ENCODE measurements at places on chromosomes 2 and 18.

DNA sequence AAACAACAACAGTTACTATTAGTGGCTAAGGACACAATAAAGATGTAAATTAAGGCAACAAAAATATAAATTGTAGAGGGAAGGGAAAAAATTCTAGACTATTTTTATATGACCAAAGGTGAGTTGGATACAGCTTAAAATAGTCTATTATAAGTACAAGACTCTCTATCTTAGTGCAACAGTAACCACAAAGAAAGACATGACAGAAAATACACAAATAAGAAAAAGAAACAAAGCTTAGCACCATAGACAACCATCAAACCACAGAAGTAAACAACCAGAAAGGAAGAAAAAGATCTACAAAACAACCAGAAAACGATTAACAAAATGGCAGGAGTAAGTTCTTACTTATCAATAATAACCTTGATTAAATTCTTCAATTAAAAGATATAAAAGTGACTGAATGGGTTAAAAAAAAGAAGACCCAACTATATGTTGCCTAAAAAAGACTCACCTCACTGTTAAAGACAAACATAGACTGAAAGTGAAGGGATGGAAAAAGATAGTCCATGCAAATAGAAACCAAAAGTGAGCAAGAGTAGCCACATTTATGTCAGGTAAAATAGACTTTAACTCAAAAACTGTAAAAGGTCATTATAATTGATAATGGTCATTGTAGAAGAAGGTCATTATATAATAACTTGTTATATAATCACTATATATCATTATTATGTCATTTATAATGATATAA, 62.5 kb downstream of the USP40 start:
- no peak for DNase-seq

GRCh38 chr2:144511937-144512336, 8.0 kb downstream of the ZEB2 start:
- no peak for DNase-seq

GRCh38 chr2:4604767-4605166, 901.4 kb downstream of the DCDC2C start:
- DNase-seq = no peak

DNA sequence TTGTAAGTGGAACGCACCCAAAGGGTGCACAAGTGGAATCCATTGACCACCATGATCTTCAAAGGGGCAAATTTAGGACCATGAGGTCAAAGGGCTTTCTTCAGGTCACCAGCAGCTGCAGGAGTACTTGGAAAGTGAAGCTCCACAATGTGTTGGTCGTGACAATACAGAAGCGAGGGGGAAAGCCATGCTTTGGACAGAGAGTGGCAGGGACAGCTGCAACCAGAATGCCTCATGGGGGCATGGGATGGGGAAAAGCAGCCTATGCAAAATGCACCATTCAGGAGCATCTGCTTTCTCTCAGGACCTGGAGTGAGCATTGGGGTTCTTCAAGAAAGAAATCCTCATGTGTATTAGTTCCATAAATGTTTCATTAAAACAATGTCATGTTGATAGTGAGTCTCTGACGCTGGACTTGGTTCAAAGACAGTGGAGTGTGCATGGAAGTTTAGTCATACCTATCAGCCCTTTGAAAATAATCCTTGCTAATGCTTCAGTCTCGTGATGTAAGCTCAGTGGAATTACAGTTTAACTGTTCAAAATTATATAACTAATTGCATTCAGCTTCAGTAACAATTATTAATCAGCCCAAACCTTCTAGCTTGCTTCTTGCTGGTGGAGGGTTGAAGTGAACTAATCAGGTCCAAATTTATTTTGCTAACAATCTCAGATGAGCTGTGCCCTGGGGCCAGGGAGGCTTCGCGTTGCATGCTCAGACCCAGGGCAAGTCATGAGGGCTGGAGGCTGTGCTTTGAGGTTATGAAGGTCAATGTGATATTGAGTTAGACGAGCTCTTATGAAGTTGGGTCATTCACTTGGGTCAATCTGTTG, 41.6 kb downstream of the ACKR3 start:
- peak; percentile 61 for DNase-seq

DNA sequence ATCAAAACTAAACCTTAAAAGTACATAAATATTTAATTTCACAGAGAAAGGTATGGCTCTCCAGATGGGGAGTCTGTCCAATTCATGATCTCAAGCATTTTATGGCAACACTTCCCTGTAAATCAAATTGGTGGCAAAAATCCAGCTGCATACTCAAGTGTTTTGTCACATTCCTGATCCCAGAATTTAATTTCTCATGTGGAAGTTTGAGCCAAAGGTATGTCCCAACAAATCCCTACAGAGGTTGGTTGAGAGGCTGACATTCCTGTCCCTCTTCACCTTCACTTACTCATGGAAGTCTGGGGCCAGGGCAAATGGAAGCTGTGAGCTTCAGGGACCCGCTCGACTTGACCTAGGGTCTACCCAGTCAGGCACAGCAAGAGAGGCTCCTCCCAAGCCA, 17.7 kb downstream of the KLF7 start:
- no peak for DNase-seq

DNA sequence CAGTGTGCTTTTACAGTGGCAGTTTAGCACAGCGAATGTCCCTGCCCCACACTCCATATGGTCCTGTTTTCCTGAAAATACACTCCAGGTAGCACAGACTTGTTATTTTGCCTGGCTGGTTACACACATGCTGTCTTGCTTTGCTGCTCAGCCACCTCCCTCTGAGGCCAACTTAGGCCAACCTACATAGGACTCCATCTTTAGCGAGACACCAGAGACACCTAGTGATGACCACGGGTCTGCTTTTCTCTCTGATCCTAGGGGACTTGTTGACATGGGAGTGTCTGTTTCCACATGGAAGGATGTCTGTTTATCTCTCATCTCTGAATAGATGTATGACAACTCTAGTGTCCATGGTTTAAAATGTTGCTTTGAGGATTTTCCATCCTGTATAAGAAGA, 43.3 kb downstream of the PLEKHB2 start:
- no peak for DNase-seq

GRCh38 chr2:129004485-129004884, 685.8 kb upstream of the HS6ST1 start:
- DNase-seq = no peak

DNA sequence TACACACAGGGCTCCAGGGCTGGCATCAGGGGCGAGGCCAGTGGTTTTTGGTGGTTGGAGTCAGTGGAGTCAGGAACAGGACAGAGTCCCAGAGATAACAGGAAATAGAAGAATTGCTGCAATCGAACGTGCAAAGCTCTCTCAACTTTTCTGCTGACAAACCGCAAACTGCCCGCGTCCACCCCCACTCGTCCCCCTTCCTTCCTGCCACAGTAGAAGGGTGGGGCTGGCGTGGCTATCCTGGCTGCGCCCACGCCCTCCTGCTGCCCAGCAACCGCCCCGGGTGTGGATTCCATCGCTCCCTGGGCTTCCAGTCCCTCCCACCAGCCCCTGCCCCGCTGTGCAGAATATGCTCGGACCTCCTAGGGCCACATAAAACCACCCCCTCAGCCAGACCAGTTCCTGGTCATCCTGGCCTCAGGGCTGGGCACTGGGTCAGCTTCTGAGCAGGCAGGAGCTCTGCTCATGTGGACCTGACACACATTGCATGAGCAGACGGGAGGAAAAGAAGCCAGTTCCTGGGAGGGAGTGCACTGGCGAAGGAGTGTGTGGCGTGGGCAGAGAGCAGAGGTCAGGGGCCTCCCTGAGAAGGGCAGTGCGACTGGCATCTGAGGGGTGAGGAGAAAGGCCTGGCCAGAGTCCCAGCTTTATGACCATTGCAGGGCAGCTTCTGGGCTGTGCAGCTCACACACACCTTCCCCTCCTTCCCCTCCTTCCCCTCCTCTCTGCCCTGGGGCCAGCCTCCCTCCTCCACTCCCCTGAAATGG, 85.4 kb upstream of the ATG16L1 start:
- no peak for DNase-seq

DNA sequence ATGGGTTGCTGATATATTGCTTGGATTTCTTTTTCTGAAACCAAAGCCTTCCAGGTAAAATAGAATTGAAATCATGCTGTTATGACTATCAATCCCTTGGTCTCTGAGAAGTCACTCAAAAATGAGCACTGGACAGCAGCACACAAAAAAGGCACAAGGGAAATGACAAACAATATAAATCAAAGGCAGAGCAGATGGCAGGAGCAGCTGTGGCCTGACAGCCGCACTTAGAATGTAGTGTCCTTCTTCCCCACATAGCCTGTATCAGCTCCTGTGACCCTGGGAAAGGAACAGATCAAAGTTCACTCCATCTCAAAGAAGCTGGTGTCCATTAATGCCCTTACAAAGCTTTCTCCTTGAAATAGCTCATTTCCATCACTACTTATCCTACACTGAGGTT, 326.7 kb downstream of the SUCLG1 start:
- DNase-seq = no peak

- DNase-seq = no peak
Measured at GRCh38 chr2:39419282-39420223, 17.5 kb downstream of the MAP4K3 start.

DNA sequence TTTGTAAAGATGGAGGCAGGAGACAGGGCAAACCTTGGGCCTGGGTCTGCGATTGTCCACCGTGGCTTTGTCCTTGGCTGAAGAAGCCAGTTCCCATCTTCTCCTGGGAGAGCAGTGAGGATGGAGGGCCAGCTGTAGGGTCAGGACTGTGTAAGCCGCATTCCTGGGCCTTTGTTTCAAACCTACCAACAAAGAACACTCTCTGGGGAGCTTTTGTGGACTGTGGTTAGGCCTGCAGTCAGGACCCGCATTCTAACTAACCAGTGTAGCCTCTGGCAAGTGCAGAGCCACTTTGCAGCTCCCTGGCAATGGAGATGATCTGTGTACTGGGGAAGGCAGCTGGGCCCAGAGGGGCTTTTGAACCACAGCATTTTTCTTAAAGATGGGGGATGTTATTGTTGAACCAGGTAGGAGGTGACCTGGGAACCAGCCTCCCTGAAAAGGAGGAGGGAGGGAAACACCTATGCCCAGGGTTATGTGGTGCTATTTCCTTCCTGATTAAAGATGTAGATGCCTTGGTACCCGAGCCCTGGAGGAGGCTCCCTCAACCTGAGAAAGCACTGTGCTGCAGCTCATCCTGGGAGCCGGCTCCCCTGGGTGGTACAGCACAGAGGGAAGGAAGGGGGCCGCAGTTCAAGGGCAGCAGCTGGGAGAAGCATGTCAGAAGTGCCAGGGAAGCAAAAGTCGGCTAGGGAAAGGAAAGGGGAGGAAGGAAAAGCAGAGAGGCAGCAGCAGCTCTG, 12.7 kb upstream of the SMAD4 start:
- no peak for DNase-seq

GRCh38 chr2:179985163-179985820, 21.8 kb downstream of the CWC22 start:
- DNase-seq = no peak

GRCh38 chr2:236843161-236843968, 242.3 kb upstream of the COPS8 start:
- DNase-seq = no peak

DNA sequence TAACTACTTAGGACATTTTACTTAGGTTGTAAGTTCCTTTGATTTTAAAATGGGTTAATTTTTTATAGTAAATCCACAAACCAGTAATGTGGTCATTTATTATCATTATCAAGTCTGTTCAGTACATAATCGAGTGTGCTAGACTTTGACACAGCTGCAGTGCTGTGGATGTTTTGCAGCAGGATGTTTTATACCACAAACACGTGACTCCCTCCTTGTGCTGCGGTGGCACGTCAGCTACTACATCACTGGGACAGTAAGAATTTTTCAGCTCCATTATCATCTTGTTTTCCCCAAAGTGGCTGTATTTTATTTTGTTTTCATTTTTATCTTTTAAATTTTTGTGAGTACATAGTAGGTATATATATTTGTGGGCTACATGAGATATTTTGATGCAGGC, 70.0 kb downstream of the ATP9B start:
- no peak for DNase-seq

- DNase-seq = no peak
Measured at GRCh38 chr2:42219160-42219559, 50.0 kb downstream of the EML4 start.

GRCh38 chr2:127649100-127649611, 3.2 kb downstream of the GPR17 start:
- DNase-seq = no peak

- DNase-seq = no peak
Measured at GRCh38 chr2:57396355-57397098, 650.1 kb upstream of the VRK2 start.

DNA sequence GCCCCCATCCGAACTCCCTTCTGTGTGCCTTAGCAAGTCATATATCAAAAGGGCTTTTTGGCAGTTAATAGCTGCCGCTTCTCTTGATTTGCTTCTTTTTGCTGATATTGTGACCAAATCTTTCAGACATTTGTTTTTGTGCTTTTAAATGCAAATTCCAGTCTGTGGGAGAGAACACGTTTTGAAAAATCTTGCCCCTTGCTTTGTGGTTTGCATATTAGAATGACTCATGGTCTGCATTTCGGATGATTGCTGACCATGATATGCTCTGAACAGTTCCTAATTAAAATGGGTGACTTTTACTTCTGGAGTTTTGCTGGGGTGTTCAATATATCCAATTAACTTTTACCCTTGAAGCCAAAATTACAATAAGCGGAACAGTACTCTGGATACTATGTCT, 58.2 kb upstream of the ST6GAL2 start:
- DNase-seq = peak; percentile 66

DNA sequence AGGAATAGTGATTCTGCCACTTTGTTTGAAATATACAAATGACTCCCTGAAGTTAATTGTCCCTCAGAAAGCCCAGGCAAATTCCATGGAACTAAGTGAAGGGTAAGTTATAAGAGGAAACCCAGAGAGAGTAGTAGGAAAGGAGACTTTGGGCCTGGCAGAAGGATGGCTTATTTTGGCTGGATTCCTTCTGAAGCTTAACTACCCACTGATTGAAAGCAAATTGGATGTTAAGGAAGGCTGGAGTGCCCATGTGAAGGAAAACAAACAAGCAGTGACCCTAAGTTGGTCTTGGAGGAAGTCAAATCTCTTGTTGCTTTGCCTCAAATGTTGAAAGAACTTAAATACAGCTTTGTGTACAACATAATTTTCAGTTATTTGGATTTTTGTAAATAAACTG, 1106.4 kb upstream of the ZEB2 start:
- no peak for DNase-seq

- DNase-seq = no peak
Measured at GRCh38 chr2:14826518-14826917, 194.0 kb downstream of the LRATD1 start.

GRCh38 chr2:236968101-236968879, 117.4 kb upstream of the COPS8 start:
- DNase-seq = no peak

DNA sequence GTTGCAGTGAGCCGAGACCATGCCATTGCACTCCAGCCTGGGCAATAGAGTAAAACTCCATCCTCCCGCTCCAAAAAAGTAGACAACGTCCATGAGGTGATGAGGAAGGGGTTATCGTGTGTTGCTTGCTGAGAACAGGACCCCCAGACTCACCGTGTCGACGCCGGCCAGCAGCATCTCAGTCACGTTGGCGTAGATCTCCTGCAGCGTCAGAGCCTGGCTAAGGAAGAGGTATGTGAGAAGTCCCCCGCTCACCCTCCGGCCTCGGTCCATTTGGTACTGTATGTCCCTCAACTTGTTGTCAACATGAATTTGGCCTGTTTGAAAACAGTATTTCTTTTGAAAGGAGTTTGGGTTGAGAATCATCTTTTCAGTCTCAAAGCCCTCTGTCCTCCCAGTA, 20.9 kb downstream of the CYP27C1 start:
- DNase-seq = no peak

- DNase-seq = no peak
Measured at GRCh38 chr2:217357886-217358620, 498.2 kb upstream of the TNP1 start.

- no peak for DNase-seq
Measured at GRCh38 chr2:178629463-178629862, 149.2 kb downstream of the PLEKHA3 start.
